ENCODE measurements at places on chromosomes 1 and 21.
A peak's percentile ranks its signal among the peaks of the same experiment; 100 is the strongest.

DNA sequence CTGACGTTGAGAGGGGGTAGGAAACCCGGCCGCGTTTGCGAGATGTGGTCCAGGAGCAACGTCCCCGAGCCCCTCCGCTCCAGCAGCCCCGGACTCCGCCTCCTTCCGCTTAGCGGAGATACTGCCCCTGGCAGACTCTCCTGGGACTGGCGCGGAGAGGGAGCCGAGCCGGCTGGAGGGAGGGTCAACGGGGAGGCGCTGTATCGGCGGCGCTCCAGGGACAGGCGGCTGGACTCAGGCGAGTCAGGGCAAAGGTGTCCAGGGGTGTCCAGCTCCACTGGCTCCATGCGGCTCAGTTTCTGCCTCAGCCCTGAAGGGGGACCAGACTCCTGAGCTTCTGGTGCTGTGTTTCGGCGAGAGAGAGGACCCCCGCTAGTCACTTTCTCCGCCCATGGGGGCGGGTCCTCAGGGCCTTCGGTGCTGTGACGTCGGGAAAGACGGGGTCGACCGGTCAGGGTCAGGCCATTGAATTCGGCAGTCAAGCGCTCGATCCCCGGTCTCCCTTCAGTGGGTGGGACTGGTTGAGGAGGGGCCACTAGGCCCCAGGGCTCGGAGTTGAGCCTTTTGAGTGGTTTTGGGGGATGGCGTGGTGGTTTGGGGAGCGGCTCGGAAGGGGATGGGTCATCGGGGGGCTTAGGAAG lies 2.8 kb upstream of the LIX1L start:
- no peak for DNase-seq

DNA sequence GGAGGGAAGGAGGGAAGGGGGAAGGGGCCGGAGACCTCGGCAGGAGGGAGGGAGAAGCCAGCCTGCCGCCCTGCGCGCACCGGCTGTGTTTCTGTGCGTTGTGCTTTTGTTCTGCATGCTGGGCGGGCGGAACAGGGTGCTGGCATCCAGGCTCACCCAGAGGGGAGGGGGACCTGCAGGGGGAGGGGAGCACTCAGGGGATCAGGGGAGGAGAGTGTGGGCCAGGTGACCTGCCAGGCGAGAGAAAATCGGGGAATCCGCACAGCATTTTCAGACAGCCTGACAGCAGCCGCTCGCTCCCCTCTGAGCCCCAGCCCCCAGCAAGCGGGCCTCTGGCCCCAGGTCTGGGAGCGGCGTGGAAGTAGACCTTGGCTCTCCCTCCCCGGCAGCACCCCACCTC lies 54.7 kb downstream of the RIPK4 start:
- DNase-seq, result no peak

GRCh38 chr1:20307026-20307425 lies 16.4 kb downstream of the VWA5B1 start:
- DNase-seq, result no peak

DNA sequence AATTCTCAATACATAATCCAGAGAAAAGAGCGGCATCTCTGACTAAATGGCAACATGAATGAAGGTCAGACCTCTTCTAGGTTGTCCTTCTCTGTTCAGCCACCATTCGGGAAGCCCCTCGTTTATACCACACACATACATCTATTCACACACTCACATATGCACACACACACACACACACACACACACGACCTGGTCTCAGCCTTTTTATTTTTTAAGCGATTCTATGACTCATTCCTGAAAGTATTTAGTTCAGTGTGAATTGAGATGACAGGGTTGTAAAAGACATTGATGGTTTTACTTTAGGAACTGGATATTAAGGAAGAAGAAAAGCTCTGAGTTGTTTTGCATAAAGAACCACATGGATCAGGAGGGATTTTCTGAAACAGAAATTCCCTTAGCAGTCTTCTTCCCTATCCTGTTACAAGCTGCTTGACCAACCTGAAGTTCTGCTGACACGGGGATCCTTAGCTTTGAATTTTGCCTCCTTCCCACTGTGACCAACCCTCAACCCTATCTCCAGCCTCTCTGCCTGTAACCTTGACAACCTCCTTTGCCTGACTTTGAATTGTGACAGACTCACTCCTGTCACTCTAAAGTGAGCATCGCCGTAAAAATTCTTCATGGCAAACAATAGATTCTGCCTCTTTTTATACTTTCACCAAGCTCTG lies 383.1 kb upstream of the ESRRG start:
- no peak for DNase-seq

DNA sequence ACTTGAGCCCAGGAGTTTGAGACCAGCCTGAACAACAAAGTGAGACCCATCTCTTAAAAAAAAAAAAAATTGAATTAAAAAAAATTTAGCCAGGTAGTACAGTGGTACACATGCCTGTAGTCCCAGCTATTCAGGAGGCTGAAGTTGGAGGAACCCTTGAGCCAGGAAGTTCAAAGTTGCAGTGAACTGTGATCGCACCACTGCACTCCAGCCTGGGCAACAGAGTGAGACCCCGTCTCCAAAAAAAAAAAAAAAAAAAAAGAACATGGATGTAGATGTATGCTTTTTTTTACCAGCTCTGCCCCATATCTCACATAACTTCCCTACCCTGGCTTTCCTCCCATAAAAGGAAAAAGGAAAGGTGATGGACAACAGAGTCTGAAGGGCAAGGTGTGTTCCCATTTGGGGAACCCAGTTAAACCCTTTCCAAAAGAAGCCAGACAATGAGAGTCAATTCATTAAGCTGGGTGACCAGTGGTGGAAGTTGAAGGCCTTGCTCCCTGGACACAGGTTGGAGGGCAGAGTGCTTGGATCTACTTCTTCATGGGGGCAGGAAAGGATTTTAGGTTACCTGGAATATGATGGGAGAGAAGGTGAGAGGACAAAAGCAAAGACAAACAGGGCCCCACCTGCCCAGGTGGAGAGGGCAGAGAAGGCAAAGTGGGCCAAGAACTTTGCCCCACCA lies 2.9 kb downstream of the KRTCAP2 start:
- DNase-seq, result no peak

GRCh38 chr1:26359981-26360806 lies 6.3 kb upstream of the CRYBG2 start:
- DNase-seq, result no peak

- DNase-seq, result no peak
Observed at GRCh38 chr1:99877568-99877967, 27.4 kb downstream of the AGL start.

DNA sequence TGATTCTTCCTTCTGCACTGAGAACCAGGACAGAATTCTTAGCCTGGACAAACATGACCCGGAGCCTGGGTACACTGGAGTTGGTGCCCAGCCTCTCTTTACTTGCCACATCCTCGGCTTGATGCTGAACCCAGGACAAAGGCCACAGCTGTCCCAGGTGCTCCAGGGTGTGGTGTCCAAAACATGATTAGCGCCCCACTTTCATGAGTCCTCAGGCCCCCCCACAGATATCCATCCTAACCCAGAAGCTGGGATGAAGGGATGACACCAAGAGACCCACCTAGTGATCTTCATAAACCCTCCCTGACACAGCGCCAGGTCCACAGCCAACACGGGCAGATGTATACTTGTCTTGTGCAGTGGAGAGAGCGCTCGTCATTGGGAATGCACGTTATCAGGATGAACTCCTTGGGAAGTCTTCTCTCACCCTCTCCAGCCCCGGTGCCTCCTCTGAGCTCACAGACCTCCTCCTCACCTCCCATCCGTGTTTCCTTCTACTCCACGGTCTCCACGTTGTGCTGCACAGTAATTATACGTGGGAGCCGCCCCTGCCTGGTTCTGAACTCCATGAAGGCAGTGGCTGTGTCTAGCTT lies 3.6 kb downstream of the ABCA4 start:
- no peak for DNase-seq

DNA sequence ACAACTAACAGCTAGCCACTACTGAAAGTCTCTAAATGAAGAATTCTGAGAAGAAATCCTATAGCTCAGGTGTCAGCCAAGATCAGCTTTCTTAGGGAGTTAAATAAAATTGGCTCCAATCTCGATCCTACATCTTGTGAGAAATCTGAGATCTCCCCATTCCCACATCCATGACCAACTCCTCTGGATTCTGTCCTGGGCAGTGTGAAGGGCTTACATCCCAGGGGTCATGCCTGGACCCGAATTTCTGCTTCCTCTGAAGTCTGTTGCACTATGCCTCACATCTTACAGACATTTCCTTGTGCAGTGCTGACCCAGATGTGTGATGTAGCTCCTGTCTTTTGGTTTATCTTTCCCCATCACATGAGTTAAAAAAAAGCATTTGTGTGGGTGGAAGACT lies 4.8 kb upstream of the TNN start:
- DNase-seq, result no peak

DNA sequence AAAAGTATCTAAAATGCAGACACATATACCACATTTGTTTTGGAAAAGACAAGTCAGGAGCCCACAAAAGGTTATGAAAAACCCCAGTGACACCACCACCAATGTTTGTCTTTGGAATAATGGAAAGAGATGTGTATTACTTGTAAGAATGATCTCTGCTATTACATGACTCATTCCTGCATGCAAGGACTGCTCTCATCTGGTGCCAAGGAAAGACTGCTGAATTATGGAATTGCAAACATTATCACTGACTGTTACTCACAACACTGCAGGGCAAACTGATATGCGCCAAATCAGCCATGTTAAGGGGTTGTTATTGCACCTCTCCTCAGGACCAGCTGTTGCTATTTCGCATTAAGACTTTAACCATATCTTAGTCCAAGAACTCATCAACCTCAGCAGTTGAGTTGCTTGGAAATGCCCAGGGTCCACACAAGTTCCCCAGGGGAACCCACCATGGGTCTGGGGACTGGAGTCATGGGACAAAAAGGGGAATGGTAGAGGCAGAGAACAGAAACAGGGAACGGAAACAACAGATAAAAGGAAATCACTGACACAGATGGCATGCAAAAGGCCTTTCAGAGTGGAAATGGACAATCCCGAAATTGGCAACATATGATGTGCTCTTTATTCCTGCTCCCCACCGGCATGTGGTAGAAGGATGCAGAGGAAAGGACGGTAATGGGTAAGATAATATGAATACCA lies 34.4 kb downstream of the CAPZB start:
- DNase-seq, result no peak

DNA sequence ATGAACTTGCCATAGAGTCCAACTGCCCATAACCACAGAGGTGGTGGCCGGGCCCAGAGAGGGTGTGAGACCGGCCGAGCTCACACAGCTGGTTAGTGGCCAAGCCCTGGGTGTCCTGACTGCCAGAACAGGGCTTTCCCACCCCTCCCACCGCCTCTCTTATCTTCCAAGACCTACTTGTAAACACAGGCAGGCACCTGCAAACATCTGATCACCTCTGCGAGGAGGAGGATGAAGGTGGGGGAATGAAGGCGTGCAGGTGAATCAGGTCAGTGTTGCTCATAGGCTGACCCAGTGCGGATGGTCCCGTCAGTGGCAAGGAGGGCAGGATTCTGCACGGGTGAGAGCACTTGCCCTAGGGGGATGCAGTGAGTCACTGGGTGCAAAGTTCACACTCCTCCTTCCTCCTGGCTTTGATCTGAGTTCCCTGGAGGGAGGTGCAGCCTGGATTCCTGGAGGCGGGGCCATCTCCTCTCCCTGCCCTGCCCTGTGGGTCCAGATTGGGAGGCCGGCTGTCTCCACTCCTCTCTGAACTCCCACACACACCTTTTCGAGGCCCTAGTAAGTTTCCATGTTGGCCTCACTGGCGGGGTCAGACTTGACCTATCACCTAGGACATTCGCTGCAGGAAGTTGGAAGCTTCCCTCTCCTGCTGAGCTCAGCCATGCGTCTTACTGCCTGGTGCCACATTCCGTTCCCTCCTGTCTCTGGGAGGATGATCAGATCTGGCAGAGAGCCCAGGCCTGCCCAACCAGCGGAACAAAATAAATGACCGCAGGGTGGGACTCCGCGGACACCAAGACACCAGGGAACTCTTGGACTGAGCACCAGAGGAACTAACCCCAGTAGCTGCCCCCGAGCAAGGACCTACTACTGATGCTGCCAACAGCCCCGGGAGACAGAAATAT lies 7.3 kb downstream of the UQCRHL start:
- peak; percentile 90 for DNase-seq

DNA sequence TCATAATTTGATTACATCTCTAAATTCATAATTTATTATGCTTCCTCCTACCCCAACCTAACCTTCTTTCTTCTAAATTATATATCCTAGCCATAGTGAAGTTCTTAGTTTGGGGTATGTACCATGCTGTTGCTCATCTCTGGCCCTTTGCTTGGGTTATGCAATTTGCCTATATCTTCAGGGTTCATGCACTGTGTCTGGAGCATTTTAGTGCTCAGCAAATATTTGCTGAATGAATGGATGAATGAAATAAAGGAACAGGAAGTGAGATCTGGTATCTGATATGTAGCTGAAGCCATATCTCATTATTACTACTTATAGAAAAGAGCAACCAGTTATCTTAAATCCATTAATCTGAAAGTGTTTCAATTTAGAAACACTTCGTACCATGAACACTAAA lies 137.6 kb downstream of the GPATCH2 start:
- no peak for DNase-seq

DNA sequence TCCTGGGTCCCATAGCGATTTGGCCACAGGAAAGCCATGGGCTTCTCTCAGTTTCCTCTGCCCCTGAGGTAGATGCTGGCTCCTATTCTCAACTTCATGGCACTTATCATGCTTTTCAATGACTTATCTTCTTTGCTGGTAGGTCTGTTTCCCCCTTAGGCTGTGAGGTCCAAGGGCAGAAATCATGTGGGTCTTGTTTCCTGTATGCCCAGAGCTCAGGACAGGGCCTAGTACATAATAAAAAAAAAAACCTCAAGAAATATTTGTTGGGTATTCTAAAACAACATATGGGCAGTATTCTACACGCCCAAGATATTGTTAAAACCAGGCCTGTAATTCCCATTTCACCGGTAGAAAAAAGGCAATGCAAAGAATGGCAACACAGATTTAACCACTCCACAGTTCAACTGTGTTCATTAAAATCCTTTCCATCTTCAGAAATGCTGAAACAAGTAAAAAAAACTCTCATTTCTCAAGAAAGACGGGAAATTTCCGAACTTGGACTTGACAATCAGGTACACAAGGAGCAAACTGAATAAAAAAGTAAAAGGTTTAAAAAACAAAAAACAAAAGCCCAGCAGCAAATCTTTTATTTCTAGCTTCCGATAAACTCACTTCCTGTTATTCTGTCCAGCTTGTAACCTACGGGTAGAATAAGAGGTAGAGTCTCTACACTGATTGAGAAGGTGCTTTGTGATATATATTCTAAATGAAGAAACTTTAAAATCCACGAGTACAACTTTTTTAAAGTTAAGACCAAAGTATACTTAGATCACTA lies 6.3 kb upstream of the TDRD10 start:
- no peak for DNase-seq

DNA sequence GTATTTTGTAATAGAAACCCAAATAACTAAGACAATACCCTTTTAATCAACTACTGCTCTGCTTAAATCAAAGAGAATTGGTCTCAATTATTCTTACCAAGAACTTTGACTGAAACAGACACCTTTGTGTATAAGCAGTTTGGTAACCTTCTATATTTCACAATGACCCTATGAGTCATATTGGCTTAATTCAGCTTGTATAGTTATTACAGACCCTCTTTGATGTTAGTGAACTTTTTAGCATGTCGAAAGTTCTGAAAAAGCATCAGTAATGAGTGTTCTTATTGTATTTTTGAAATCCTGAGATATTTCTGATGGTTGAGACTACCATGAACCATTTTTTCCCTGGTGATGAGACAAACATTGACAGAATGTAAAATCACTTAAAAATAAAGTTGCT lies 43.3 kb upstream of the RABGAP1L start:
- no peak for DNase-seq

GRCh38 chr1:13582713-13583443 lies 754 bp upstream of the PDPN start:
- no peak for DNase-seq

- DNase-seq, result no peak
Observed at GRCh38 chr1:99250728-99251127, 13.6 kb upstream of the PLPPR4 start.

- DNase-seq, result no peak
Observed at GRCh38 chr1:200282497-200283122, 127.2 kb downstream of the ZNF281 start.
